Caco-2 (cell line): ENCODE measurements at places on chromosomes 13 and 19. TPM values are rescaled to one million over a fixed set of nuclear protein-coding genes. Genes with fewer than 3 reads are reported as not detected.

HRC gene
- not detected in 2 replicates for total RNA-seq

CALR gene
- 707 and 767 TPM in 2 replicates for total RNA-seq

STOML3 gene
- total RNA-seq, result 0.16 and 0.43 TPM in 2 replicates

DNA sequence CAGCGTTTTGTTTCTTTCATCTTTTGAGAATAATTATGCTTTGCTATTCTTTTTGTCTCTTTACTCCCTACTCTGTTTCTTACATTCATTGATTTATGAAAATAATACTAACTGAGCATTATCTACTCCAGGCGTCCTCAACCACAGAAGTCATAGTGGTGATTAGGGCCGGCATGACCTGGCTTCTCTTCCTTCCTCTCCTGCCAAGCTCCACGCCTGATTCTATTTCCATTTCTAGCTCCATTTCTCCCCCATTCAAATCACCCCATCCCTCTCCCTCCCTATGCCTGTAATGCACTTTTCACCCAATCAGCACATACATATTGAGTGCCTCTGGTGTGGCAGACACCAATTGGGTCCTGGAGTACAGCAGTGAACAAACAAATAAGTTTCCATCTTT lies 183.2 kb upstream of the GPR12 start:
- DNase-seq, result peak; percentile 2

GRCh38 chr19:51143486-51143885 lies 1.4 kb downstream of the SIGLEC7 start:
- DNase-seq, result no peak

- DNase-seq, result no peak
Observed at GRCh38 chr13:78631077-78631476, 27.7 kb upstream of the POU4F1 start.

DNA sequence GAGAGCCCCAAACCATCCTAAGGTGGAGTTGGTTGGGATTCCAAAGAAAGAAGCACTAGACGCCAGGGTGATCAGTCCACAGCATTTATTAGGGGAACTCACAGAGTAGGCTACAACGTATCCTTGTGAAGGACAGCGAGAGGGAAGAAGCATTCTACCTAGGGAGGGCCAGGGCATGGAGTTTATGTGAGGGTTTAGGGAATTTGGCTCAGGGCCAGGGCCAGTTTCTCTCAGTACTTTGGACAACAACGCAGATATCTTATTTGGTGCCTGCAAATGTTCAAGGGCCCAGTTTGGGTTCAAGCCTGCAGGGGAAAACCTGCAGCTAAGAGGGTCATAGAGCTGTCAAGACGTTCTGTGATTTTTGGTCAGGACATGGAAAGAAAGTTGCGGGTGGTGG lies 73.9 kb upstream of the GJB6 start:
- DNase-seq, result no peak
